Dorsolateral prefrontal cortex (tissue), 122 donors: ENCODE measurements at places on chromosomes 1 and 21. TPM values are rescaled to one million over a fixed set of nuclear protein-coding genes. Genes with fewer than 3 reads are reported as not detected.

Gene RGSL1
- total RNA-seq, result not detected

Gene PTPRF
- 210 TPM for total RNA-seq

Gene INAVA
- 2.6 TPM for total RNA-seq

Gene LRRC38
- 0.93 TPM for total RNA-seq

Gene ARHGEF2
- 185 TPM for total RNA-seq

Gene LCE3D
- not detected for total RNA-seq

Gene LINGO4
- not detected for total RNA-seq

Gene CFAP107
- not detected for total RNA-seq

Gene EVI5
- 52.2 TPM for total RNA-seq

Gene MPL
- 0.89 TPM for total RNA-seq

Gene PPOX
- 41.3 TPM for total RNA-seq

Gene CYB5RL
- 8.1 TPM for total RNA-seq

Gene BCAS2
- total RNA-seq, result 57.0 TPM

Gene SPAG17
- 0.72 TPM for total RNA-seq

Gene HLX
- total RNA-seq, result 1.4 TPM
